Upper lobe of left lung (tissue), 6 donors: ENCODE measurements at places on chromosomes 11 and 22. TPM values are rescaled to one million over a fixed set of nuclear protein-coding genes. Genes with fewer than 3 reads are reported as not detected.

The IGLL5 gene
- total RNA-seq: 53.6 TPM

The DUSP8 gene
- total RNA-seq: 11.1 TPM

The CARD18 gene
- total RNA-seq: not detected

The CTTN gene
- 190 TPM for total RNA-seq

The NXPE4 gene
- total RNA-seq: not detected

The SUSD2 gene
- 191 TPM for total RNA-seq

The IGSF9B gene
- total RNA-seq: 11.4 TPM

The RAPSN gene
- not detected for total RNA-seq

The RIBC2 gene
- total RNA-seq: 16.7 TPM

The ENDOD1 gene
- total RNA-seq: 28.9 TPM

The CHST1 gene
- total RNA-seq: 7.4 TPM

The ATM gene
- 55.2 TPM for total RNA-seq

The LARGE2 gene
- total RNA-seq: 8.7 TPM

The GCAT gene
- 3.1 TPM for total RNA-seq

The CHADL gene
- 12.6 TPM for total RNA-seq

The HMOX1 gene
- total RNA-seq: 86.4 TPM
